ENCODE measurements at places on chromosomes 2 and 18.

DNA sequence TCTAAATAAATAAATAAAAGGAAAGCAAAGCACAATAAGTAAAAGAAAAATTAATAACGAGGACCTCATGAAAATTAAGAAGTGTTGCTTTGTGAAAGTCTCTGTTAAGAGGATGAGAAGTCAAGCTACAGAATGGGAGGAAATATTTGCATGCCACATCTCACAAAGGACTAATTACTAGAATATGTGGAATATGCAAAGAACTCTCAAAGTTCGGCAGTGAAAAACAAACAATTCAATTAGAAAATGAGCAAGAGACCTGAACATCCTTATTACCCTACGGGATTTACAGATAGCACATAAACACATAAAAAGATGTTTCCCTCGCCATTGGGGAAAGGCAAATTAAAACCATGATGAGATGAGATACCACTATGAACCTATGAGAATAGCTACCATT is 23.3 kb downstream of the CYP26B1 start:
- no peak for DNase-seq

- peak; percentile 50 for DNase-seq
Measured at GRCh38 chr18:45416168-45416567, 199.1 kb upstream of the SLC14A2 start.

- DNase-seq, result no peak
Measured at GRCh38 chr2:118223511-118223991, 135.3 kb downstream of the INSIG2 start.

DNA sequence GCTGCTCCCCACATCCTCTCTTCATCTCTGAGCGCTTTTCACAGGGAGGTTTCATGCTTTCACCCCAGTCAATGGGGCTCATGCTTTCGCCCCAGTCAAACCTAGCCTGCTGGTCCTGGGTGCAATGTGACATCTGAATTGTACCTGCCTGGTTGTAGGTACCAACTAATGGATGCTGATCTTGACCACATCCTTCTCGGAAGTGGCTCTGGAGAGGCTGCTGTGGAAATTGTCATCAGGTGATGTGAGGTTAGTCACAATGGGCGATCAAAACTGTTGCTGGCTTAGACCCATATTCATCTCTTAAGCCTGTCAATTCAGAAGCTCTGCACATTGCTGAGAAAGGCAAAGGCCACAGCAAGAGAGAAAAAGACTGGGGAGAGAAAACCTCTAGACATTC is 32.7 kb upstream of the ALKAL2 start:
- DNase-seq, result no peak

DNA sequence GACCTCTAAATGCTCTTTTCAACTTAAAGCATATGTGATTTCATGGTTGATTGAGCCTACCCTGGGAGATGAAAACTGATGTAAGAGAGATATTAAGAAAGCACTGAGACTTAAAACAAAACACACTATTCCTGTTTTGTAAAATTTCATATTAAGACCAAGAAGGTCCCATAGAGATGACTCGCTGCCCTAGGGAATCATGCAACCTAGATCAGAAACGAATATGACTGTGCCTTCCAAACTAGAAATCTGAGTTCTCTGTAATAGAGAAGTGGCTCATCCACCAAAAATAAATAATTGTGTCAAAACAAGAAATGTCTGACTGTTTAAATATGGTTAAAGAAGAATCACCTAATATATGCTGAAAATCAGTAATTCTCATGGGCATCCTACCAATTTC is 776.8 kb upstream of the SOX11 start:
- DNase-seq, result no peak
